ENCODE measurements at places on chromosomes 16 and 17.

DNA sequence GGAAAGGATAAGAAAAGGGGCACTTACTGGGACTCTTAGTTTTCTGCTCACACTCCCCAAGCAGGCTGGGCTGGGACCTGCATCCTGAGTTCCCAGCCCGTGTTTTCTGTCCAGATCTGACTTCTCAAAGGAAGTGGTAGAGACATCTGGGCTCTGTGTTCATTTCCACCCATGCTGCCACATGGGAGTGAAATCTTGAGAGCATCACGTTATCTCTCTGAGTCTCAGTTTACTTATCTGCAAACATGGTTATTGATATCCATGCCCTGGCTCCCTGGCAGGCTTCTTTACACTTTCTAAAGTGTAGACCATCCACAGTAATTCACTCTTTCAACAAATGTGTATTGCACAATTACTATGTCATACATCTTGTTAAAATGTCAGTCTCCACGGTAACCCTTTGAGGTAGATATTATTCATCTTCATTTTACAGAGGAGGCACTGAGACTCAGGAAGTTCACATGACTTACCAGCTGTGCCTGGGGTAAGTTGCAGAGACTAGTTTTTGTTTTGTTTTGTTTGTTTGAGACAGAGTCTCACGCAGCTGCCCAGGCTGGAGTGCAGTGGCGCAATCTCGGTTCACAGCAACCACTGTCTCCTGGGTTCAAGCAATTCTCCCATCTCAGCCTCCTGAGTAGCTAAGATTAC is 3.4 kb downstream of the ZNF688 start:
- no peak for DNase-seq

- peak; percentile 59 for DNase-seq
Observed at GRCh38 chr17:27247071-27247957, 46.6 kb upstream of the WSB1 start.

DNA sequence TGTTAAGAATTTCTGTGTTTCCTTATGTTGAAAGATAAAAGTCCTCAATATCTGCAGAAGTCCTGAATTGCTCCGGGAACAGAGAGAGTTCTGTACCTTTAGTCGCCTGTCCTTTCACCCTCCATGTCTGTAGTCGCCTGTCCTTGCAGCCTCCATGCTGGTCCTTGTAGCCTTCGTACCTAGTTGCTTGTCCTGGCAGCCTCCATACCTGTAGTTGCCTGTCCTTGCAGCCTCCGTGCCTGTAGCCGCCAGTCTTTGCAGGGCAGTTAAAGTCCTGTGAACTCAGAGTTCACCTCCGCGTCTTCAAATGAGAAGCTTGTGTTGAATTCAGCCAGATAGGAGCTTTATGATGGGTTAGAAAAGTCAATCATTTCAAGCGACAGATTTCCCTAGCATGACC is 19.5 kb upstream of the ITGAX start:
- no peak for DNase-seq

DNA sequence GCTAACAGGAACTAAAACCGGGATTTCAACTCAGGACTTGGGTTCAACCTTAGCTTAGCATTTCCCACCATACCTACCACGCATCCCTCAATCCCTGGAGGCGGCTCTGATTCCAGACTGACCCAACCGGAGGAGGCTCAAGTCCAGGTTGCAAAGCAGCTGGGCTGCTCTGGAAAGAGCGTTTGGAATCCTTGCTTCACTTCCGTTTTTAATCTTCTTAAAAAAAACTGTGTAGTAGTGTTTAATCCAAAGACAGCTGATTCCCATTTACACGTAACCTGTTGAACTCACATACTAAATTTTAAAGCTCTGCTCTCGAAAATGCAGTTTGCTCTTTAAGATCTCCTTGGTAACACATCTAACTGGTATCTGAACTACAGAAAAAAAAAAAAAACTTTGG is 50.0 kb downstream of the NXN start:
- no peak for DNase-seq

DNA sequence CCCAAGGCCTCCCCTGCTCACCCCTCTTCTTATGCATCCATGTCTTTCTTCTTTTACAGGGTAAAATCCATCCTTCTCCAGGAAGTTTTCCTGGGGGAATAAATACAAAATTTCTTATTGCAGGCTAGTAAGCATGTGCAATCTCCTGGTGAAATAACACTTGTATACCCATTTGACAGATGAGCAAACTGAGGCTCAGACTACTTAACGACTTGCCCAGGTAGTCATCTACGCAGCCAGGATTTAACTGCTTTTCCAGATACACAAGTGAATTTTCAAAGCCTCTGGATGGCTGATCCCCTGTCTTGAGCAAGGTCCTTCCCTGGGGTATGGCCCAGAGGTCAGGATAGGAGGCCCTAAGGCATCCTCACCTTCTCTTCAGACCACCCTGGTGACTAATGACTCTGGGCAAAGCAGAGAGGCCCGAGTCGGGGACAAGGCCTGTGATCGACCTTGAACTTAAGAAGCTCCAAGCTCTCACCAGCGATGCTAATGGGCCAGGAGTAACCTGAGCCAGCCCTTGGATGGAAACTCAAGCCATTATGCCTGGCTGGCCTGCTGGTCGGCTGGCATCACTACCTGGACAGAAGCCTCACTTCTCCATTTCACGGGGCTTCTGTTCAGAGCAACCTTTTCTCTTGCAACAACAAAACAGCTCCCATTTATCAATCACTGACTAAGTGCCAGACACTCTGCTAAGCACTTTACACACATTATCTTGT is 33.1 kb downstream of the ZNF423 start:
- DNase-seq, result no peak
